ENCODE measurements at places on chromosomes 1 and 21. TPM values are rescaled to one million over a fixed set of nuclear protein-coding genes. Genes with fewer than 3 reads are reported as not detected.

C8B gene
- total RNA-seq: not detected

KRTAP22-1 gene
- not detected for total RNA-seq

CR1L gene
- not detected for total RNA-seq

OR2AK2 gene
- not detected for total RNA-seq

PRRX1 gene
- 113 TPM for total RNA-seq

KRTAP7-1 gene
- not detected for total RNA-seq

VWA5B1 gene
- total RNA-seq: not detected

CELA2A gene
- total RNA-seq: not detected

DLGAP3 gene
- 0.12 TPM for total RNA-seq

C1orf174 gene
- 26.0 TPM for total RNA-seq

LMOD1 gene
- total RNA-seq: 5.7 TPM

VASH2 gene
- total RNA-seq: 0.54 TPM

DNAI4 gene
- 1.8 TPM for total RNA-seq

PRAMEF25 gene
- not detected for total RNA-seq

OPRD1 gene
- total RNA-seq: not detected

AMY2A gene
- not detected for total RNA-seq

RGS8 gene
- total RNA-seq: not detected

SAMSN1 gene
- 0.44 TPM for total RNA-seq

C1orf141 gene
- not detected for total RNA-seq

GBP5 gene
- 0.05 TPM for total RNA-seq

HCRTR1 gene
- total RNA-seq: not detected

RHCE gene
- total RNA-seq: 1.1 TPM

PGLYRP4 gene
- total RNA-seq: not detected

SHC1 gene
- 255 TPM for total RNA-seq

MTF2 gene
- 4.2 TPM for total RNA-seq

FAM229A gene
- total RNA-seq: 4.1 TPM

Measured in cardiac ventricle fibroblast (primary cell).